ENCODE measurements at places on chromosomes 16 and 17. TPM values are rescaled to one million over a fixed set of nuclear protein-coding genes. Genes with fewer than 3 reads are reported as not detected.
A peak's percentile ranks its signal among the peaks of the same experiment; 100 is the strongest.

DNA sequence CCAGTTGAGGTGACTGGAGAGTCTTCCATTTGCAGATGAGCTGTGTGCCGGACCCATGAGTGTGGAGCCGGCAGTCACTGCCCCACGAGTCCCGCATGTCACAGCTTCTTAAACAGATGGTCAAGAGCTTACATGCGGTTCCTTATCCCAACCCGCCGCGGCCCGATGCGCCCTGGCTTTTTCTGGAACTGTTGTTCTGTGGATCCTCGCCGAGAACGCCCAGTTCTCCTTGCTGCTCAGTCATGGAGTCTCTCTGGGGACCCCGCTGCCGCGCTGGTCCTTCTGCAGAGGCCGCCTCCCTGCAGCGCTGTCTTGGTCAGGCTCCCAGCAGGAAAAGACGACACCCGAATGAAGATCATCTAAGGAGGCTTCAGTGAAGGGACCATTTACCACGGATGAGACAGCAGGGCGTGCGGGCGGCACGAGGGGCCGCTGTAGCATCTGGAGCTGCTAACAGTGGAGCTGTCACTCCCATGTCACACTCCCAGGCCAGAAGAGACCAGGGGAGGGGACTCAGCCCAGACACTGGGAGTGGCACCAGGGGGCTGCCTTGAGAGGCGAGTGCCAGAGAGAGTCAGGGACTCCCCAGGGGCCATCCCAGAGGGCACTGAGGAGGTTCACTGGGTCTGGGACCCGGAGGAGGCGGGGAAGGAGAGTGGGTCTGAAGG lies 10.8 kb upstream of the LGALS3BP start:
- no peak for DNase-seq

GRCh38 chr17:4908301-4908700 lies 5.4 kb upstream of the CHRNE start:
- DNase-seq, result peak; percentile 78

DNA sequence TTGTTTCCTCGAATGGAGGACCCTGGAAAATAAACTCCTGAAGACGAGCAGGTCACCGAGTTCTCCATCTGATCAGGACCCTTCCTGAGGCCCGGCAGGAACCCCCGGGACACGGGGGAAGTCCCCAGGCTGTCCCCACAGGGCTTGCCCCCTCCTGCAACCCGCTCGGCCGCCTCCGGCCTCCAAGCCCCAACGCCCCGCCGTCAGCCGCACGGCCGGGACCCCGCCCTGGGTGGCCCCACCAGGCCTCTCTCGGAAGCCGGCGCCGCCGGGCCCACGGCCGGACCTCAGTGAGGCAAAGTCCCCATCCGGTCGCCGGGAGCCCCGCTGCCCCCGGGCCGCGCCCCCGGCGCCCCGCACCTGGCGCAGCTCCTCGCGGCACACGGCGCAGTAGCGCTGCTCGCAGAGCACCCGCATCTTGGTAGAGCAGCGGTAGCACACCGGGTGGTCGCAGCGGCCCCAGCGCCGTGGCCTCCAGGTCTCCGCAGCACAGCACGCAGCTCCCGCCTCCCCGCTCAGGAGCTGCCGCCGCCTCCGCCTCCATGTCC lies 383 bp downstream of the ZNF598 start:
- no peak for DNase-seq

GRCh38 chr17:32584792-32585191 lies 98.0 kb downstream of the CDK5R1 start:
- no peak for DNase-seq

DNA sequence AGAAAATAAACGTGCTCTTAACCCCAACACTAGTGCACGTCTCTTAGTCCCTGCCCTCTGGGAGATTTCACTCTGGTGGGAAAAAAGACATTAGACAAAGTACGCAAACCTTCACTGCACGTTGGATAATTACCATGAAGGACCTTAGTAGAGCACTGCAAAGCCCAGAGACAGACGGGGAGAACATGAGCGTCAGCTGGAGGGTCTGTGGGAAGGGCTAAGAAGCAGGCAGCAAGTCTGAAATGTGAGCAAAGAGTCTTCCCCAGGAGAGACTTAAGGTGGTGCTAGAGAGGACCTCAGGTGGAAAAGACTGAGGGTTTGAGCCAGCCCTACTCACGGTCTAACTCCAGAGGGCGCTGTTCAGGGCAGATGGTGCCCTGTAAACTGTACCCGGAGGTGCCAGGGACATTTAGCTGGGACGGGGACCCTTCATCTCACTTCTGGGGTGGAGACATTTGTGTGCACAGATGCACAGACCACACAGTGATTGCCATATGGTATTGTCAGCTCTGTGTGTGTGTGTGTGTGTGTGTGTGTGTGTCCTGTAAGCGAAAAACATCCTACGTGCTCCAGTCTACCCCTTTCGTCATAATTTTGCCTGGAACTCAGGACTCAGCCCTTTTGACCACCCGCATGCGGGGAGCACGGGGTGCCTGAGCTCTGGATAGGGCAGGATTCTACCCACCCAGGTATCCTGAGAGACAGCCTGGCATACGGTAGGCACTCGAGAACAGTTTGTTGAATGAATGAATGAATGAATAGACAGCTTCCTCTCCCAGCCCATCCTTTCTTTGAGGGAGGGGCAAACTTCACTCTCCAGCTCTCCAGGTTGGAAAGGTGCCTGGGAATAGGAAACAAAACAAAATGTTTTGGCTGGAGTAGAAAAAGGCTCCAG lies 10.1 kb upstream of the STAC2 start:
- peak; percentile 57 for DNase-seq

- no peak for DNase-seq
Measured at GRCh38 chr17:39517224-39517623, 55.9 kb downstream of the CDK12 start.

DNA sequence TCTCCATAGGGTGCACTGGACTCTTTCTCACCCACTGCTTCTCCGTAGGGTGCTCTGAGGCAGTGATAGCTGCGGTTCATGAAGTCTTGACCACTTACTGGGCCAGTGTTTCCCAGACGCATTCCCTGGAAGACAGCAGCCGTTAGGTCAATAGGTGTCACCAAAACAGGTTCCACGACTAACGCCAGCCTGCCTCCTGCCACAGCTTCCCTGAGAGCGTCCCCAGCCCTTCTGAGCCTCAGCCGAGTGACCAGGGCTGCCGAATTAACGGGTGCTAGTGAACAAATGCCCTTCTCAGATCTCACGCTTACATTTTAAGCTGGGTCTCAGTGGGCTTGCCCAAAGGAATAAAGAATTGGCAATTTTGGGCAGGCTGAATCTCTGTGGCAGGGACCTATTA lies 188.7 kb upstream of the TNRC6C start:
- DNase-seq, result no peak

DNA sequence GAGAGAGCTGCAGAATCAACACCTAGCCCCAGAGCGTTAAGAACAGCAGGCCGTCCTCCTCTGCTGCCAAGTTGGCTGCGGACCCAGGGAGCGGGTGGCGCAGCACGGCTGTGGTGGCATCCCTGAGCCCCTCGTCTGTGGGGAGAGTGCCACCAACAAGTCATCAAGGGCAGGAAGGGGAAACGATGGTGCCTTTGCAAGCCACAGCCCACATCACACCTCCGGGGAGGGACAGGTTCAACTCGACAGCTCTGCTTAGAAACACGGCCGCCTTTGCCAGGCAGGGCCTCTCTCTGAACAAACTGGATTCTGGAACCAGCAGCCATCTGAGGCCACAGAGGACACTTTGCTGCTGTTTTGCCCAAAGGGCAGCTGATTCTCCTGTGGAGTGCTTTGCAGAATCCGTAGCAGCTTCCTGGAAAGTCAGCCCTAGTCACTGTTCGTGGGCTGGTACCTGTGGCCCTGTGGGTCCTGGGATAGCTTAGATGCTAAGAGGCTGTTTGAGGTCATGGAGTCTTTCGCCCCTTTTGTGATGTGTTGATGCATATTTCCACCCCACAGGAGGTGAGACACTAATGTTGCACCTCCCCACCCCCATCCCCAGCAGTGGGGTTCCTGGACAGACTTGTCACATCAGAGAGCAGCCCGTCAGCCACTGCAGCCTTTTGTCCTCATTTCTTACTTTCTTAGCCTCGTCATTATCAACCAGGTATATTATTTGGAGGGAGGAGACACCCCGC lies 270.6 kb downstream of the CPPED1 start:
- no peak for DNase-seq

The KRTAP3-1 gene
- not detected for total RNA-seq

The HIC1 gene
- 0.64 TPM for total RNA-seq

The C16orf96 gene
- total RNA-seq, result not detected

The MYH10 gene
- 28.5 TPM for total RNA-seq

The C16orf86 gene
- 0.26 TPM for total RNA-seq

The KCNJ12 gene
- total RNA-seq, result under 0.01 TPM

The TAC4 gene
- total RNA-seq, result not detected

The RND2 gene
- 0.38 TPM for total RNA-seq

The HOXB2 gene
- not detected for total RNA-seq

The KRTAP4-1 gene
- total RNA-seq, result not detected

Measured in bronchial epithelial cell (primary cell).